ENCODE measurements at places on chromosomes 3 and 15.

- DNase-seq, result no peak
Measured at GRCh38 chr3:48465237-48465530, 18.6 kb downstream of the ATRIP start.

- DNase-seq, result no peak
Measured at GRCh38 chr3:51799879-51800749, 21.1 kb upstream of the IQCF6 start.

DNA sequence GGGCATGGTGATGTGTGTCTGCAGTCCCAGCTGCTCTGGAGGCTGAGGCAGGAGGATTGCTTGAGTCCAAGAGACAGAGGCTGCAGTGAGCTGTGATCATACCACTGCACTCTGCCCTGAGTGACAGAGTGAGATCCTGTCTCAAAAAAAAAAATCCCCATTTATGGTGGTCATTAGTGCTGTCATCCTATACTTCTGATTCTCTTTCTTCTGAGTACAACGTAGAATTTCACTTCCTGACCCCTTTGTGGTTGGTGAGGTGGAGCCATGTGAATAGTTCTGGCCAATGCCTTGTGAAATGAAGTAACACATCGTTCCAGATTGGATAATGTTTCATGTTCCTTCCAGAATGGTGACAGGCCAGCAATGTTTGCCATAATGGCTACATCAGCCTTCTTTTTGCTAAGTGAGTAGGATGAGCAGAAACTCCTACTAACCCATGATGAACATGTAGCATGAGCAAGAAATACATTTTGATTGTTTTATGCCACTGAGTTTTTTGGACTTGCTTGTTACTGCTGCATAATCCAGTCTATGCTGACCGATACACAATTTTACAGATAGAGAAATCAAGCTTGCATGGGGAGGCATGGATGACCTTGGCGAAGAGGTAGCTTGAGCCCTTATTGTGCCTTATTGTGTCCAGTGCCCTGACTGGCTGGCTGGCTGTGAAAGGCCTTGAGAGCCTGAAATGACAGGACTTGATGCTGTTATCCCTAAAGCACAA lies 30.9 kb upstream of the TLE3 start:
- no peak for DNase-seq

DNA sequence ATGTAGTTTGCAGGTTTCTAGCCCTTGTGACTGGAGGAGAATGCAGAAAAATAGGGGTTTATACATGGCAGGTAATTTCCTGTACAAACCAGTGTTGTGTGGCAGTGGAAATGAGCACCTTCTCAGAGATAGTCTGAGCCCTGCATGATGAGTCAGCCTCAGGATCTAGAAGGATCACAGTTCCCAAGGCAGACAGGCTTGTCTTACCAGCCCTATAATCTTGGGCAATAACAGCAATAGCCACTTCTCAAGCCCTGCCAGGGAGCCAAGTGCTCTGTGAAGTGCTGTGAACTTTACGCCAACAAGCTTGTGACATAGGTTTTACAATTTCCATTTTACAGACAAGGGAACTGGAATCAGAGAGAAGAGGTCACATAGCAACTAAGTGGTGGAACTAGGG lies 89.4 kb downstream of the CD47 start:
- DNase-seq, result no peak

- DNase-seq, result no peak
Measured at GRCh38 chr3:186700267-186700666, 16.9 kb upstream of the KNG1 start.

GRCh38 chr15:64092864-64093626 lies 593 bp downstream of the CIAO2A start:
- no peak for DNase-seq

- DNase-seq, result no peak
Measured at GRCh38 chr3:132788301-132788671, 66.1 kb upstream of the NPHP3 start.

DNA sequence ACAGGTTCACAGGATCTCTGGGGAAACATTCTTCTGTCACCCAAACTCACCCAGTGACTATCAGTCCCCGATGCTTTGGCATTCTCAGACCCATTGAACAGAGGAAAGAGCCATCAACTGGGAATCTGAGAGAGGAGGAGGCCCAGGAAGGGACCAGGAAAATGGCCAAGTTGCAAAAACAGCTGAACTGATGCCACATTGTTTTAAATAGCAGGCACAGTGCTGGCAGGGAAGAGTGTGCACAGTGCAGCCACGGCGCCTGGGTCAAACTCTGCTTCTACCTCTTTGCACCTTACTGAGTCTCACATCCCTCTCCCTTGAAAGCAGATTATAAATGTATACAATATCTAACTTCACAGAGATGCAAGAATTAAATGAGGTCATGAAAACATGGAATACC lies 66.4 kb downstream of the SRGAP3 start:
- DNase-seq, result no peak

- no peak for DNase-seq
Measured at GRCh38 chr3:158731938-158732855, at the start of gene RARRES1. TSS of gene RARRES1 (minus strand) at chr3:158732457. CDS start at chr3:158732415, 42 bp downstream.

DNA sequence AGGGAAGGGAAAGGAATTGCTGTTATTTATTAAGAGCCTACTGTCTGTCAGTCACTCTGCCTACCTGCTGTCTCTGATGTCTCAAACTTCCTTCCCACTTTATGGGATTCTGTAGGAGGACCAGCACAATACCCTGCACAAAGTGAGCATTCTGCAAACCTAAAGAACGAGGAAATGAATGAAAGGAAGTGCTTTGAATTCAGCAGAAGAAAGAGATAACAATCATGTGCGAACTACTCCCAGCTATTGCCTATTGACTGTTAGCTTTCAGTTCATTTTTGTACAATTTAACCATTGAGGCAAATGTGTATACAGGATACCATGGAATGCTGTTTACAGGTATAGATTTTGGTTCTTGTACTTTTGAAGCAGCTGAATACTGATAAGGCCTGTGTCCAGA lies 66.8 kb downstream of the CMSS1 start:
- DNase-seq, result no peak

DNA sequence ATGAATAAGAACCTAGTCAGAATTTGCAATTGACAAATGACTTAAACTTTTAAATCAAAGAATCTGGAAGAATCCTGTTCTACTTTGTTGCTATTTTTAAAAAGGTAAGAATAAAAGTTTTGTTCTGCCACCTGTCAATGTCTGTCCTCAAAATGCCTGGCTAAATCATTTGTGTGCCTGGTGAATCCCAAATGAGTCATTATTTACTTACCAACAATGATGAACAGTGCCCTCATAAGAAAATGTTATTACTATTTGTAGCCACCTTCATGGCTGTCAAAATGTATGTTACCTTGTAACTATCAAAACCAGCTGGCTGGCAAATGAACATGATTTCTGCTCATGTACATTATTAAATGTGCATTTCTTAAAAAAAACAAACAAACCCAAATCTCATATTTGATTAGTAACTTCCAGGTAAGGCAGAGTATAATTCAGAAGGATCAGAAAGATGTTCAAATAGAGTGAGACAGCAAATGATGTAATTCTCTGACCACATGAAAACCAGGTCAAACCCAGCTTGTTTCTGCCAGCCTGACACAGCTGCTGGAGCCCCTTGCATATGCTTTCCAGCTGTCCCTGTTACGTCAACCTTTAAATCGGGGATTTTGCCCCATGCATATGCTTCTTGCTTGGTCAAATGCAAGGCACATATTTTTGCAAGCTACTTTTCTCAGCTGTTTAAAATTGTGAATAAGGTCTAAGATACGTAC lies 137.9 kb downstream of the SSR3 start:
- DNase-seq, result no peak

GRCh38 chr3:64895991-64896895 lies 208.4 kb upstream of the ADAMTS9 start:
- DNase-seq, result no peak

DNA sequence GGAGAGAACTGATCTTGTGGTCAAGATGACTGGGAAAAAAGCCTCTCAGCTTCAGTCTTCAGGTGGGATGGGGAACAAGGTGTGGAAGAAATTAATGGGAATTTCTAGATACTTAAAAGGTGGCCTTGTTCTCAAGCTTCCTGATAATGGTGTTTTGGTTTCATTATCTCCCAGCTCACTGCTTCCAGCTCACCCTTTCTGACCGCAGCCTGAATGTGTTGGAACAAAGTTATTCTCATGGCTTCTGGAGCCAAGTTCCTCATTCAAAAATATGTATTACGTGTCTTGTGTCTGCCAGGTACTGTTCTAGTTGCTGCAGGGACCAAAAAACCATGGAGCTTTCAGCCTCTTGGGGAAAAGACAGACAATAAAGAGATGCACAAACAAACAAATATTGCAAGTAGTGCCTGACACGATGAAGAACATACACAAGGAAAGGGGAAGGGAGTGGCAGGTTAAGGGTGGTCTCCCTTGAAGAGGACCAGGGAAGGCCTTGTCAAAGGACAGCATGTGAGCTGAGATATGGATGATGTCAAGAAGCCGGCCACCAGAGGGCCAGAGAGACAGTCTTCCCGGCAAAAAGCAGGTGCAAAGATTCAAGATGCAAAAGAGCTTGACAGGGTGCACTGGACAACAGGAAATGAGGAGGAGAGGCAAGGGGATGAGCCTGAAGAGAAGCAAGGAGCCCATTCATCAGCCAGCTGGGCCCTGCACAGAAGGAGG lies 35.5 kb downstream of the ARRDC4 start:
- no peak for DNase-seq

GRCh38 chr15:63493436-63493835 lies 11.0 kb upstream of the USP3 start:
- DNase-seq, result no peak

DNA sequence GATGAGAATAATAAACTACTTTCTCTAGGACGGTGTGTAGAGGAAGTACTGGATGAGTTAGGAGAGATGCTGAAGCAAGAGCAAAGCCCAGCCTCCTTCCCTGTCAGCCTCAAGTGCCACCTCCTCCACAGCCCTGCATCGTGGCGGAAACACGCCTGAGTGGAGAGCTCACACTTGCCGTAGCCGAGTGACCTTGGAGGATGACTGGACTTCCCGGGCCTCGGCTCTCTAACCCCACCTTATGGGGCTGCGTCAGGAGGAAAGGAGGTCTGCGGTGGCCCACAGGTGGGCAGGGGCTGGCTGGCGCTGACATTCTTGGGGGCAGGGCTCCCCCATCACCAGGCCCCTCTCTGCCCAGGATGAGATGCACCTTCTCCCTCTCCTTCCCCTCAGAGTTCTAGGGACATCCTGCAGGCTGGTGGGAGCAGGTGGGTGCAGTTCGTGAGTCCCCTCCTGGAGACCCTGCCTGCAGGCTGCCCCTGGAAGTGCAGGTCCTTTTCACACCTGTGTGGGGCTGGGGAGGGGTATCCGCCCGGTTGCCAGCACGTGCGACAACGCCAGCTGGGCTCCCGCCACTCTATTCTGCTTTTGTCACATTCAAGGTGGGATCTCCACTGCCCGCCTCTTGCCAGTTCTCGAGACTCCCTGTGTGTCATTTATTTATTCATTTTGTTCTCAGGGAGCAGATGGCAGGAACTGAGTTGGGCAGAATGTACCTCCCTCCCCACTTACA lies 175.2 kb downstream of the MEGF11 start:
- no peak for DNase-seq

GRCh38 chr15:90493647-90494046 lies 36.1 kb upstream of the CRTC3 start:
- no peak for DNase-seq

DNA sequence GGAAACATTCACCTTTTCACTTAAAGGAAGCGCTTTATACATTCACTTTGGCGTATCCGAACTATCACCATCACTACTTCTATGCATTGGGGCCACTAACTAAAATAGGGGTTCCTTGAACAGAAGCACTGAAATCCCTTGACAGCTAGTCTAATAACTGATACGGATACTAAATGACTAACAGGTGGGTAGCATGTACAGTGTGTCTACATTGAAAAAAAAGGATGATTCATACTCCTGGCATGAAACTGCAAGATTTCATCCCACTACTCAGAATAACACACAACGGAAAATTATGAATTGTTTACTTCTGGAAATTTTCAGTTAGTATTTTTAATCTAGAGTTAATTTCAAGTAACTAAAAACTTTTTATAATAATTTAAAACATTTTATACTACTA lies 96.7 kb downstream of the SMARCC1 start:
- DNase-seq, result no peak

DNA sequence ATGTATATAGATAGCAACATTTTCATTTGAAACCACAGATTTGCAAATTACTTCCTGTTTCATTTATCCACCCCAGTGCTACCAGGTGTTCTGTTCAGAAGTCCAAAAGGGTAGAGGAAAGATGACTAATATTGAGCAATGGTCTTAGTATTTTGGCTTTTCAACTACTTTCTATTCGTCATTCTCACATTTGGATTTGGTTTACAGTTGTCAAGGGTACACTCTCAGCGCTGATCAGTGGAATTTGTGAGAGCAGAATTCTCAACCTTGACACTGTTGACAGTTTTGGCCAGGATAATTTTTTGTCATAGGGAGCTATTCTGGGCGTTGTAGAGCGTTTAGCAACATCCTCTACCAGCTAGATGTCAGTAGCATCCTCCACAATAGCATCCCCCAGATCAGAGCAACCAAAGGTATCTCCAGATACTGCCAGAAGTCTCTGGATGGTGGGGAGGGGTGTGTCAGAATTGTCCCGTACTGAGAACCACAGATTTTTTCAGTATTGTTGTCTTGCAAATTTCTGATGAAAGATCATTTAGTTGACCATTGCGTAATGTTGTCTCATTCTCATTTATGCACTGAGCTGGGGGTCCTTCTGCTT lies 4.2 kb downstream of the HMCES start:
- DNase-seq, result no peak

DNA sequence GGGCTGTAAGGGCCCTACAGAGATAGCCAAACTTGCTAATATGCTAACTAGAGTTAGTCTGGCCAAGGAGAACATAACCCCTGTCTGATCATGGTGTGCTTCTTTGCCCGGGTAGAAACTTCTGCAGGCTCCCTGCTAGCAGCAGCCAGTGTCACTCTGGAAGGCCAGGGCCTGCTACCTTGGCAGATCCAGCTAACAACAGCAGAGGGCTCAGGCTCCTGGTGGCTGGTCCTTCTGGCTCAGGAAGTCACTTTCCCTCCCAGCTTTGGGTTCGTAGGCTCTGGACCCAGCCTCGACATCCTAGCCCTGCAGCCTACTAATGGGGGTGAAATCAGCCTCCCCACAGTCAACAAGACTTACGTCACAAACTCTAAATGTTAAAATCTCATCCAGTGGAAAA lies 373.7 kb upstream of the RGMA start:
- DNase-seq, result no peak

DNA sequence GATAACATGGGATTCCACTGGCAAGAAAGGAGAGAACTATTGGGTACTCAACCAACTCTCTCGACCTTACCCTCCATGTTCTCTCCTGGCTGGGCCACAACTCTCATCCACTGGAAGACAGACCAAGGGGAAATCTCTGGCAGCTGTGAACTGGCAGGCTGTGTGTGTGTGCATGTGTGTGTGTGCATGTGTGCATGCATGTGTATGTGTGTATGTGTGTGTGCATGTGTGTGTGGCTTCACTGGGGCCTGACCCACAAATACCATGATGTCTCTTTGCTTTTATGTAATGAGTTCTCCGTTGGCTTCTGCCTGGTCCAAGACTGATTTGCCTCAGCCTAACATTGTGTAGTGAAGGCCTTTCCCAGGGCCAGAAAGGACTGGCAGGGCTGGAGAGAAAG lies 4.1 kb upstream of the ALDH1A3 start:
- DNase-seq, result no peak

GRCh38 chr15:50055750-50056157 lies 63.3 kb downstream of the ATP8B4 start:
- no peak for DNase-seq

- DNase-seq, result no peak
Measured at GRCh38 chr3:185207481-185207880, 46.4 kb downstream of the EHHADH start.

GRCh38 chr3:66136597-66136996 lies 84.2 kb upstream of the SLC25A26 start:
- no peak for DNase-seq

GRCh38 chr3:151835751-151836525 lies 22.0 kb downstream of the AADAC start:
- no peak for DNase-seq

Measured in effector CD8-positive, alpha-beta T cell (primary cell).